Activated CD4-positive, alpha-beta T cell treated with anti-CD3 and anti-CD28 coated beads for 48 hours (primary cell): ENCODE measurements at places on chromosomes 16 and 17.
A peak's percentile ranks its signal among the peaks of the same experiment; 100 is the strongest.

GRCh38 chr16:23342083-23342640, 40.1 kb downstream of the SCNN1B start:
- DNase-seq, result no peak

DNA sequence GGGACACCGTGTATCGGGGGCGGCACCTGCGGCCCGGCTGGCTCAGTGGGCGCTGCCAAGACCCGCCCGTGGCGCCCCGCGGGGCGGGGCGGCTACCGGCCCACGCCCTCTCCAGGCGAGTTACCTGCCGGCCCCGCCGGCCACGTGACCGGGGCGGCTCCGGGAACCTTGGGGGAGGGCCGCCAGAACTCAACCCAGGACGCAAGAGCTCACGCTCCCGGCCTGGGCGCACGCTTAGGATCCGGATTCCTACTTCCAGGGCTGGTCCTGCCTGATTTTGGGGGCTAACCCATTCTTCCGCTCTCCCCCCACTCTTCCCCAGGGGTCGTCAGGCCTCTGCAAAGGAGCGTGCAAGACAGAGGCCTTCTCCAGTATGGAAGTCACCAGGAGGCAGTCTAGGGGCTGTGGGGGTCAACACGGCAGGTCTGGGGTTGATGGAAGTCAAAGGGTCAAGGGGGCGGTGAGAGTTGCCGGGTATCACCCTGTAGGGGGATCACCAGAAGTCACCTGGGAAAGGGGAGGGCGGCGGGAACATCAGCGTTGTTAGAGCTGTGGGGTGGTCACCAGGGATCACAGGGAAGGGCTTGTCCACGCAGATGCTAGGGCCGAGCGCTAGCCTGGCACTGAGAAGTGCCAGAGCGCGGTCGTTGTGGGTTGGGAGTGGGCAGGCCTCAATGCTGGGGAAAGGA, 354 bp upstream of the ESRP2 start:
- peak; percentile 55 for DNase-seq

GRCh38 chr17:72432143-72432621, 311.4 kb downstream of the SOX9 start:
- DNase-seq, result no peak

DNA sequence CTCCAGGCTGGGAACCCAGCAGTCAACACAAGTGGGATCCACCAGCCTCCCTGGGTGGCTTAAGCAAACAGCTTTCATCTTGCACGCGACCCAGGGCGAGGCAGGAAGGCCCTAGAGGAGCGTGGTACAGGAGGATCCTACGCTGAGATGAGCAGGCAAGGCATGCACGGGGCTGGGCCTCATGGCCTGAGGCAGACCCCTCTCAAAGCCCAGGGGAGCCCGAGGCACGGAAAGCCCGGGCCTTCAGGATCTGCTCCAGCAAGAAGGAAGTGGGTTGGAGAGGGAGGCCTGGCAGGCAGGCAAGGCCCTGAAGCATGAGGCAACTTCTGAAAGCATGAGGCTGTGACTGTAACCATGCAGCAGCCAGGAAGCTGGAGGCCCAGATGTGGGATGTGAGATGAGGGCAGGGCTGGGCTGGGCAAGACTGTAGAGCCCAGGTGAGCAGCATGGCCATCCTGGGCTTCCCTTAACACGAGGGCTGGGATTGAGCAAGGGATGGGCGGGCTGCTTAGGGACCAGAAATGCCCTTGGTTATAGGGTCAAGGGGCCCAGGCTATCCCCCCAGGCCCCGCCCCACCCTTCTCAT, 338.7 kb downstream of the C16orf95 start:
- no peak for DNase-seq

DNA sequence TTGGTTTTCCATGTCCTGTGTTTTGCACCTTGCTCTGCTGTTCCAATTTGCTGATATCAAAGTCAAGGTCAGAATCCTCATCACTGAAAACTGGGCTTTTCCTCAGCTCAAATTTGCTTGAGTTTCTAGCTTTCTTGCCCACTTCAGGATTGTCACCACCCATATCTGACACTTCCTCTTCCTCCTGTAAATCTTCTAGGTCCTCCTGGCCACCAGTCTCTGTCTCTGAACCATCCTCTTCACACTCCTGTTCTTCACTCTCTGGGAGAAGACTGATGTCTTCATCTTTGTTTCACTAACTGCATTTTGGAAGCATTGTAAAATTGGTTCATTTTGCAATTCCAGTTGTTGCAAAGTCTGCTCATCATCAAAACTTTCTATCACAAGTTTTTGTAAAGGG, 63.4 kb upstream of the RBL2 start:
- no peak for DNase-seq

DNA sequence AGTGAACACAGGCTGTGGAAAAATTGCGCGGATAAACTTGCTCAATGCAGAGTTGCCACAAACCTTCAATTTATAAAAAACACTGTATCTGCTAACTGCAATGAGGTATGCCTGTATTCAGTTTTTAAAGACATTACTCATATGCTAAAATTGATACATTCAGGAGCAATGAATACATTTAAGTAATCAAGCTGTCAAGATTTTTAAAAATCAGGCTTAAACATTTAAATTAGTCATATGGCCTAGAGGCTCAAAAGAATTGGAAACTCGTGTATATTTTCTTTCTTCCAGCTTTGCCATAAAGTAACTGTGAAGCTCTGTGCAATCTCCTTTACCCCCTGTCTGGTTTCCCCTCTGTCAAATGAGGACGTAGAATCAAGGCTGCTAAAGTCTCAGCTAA, 4.1 kb downstream of the SYNRG start:
- no peak for DNase-seq

- DNase-seq, result no peak
These were observed 2.5 kb downstream of the EIF1 start for GRCh38 chr17:41691031-41691777.

GRCh38 chr16:11034481-11034931, 90.1 kb downstream of the CLEC16A start:
- no peak for DNase-seq

DNA sequence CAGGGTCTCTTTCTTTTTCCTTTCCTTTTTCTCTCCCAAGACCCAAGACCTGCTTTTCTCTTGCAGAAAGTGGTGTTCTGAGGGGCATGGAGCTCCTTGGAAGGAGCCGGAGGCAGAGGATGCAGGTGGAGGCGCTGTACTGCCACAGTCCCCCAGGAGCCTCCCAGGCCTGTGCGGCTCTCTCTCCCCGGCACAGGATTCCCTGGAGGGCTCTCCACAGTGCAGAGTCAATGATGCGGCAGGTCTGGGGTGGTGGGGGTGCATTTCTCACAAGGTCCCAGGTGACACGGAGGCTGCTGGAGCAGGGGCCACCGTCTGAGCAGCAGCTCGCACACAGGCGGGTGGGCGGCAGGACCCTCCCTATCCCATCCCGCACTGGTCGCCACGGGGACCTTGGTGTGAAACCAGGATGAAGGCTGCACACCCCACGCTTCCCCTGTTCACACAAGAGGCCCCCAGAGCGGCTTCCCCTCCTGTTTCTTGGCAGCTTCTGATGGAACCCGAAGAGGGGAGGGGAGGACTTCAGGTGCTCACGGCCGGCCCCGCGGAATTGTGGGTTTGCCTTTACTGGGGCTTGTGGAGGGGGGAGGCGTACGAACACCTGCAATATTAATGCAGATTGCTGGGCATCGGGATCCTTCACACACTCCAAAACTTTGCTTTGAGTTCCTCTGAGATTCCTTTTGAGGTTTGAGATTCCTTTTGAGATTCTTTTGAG, 186.9 kb downstream of the ENGASE start:
- no peak for DNase-seq

DNA sequence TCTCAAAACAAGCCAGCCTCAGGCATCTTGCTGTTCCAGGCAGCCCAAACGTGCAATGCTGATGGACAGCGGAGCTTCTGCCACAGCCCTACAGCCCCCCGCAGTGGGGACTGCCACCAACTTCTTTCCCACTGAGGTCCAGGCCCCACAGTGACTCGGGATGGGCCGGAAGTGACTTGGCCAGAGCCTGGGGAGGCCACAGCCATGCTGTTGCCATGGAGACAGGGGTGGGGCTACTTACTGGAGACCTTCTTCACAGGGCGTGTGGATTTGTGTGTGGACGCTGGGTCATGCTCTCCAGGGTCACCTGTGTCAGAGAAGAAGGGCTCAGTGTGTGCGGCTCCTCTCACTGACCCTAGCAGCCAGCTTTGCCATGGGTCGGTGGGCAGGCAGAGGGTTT, 15.0 kb downstream of the TRIM25 start:
- no peak for DNase-seq

GRCh38 chr17:57877803-57878377, 28.0 kb upstream of the MRPS23 start:
- DNase-seq, result peak; percentile 24

- DNase-seq, result no peak
These were observed 79.7 kb upstream of the NOL11 start for GRCh38 chr17:67637901-67638641.

DNA sequence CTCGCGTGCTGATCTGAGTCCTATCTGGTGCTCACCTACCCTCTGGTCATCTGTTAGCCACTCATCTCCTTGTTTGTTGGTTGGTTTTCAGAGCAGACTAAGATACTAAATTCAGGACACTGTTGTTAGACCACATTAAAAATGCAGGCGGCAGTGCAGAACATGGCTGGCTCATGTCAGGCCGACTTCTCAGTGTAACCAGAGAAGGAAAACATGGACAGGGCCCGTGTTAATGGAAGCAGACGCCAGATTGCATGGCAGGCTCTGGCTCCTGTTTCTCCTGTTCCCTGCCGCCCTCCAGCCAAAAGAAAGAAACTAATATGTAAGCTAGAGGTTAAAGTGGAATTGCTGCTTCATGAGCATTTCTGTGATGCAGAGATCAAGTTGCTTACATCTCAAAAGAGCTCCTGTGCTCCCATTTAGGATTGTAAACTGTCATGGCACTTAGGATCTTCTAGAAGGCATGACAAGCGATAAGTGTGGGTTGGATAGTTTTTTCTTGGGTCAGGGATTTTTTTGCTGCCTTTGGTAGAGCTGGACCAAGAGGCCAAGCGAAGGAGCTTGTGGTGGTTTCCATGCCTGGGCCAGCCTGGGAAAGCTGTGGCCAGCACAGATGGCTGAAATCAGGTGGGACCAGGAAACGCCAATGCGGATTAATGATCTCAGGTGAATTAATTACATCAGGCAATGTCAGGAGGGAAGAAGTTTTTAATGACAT, 56.1 kb downstream of the YPEL2 start:
- no peak for DNase-seq

DNA sequence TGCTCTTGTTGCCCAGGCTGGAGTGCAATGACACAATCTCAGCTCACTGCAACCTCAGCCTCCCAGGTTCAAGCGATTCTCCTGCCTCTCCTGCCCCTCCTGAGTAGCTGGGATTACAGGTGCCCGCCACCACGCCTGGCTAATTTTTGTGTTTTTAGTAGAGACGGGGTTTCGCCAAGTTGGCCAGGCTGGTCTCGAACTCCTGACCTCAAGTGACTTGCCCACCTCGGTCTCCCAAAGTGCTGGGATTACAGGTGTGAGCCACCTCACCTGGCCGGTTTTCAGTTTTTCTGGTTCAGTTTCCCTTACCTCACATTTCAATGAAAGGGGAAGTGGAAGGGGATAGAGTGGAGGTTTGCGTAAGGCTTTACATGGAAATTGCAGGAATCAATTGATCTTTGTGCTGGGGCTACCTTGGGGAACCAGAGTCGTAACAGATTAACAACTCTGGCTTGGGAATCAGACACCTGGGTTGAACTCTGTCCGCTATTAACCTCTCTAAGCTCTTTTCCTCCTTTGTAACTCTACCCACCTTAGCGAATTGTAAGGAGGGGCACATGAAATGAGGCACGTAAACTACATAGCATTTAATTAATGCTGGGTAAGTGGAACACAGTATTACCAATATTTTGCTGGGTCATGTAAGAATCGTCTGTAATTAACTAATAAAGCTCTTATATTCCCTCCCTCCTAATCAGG, 3.2 kb downstream of the MPV17L start:
- DNase-seq, result no peak

DNA sequence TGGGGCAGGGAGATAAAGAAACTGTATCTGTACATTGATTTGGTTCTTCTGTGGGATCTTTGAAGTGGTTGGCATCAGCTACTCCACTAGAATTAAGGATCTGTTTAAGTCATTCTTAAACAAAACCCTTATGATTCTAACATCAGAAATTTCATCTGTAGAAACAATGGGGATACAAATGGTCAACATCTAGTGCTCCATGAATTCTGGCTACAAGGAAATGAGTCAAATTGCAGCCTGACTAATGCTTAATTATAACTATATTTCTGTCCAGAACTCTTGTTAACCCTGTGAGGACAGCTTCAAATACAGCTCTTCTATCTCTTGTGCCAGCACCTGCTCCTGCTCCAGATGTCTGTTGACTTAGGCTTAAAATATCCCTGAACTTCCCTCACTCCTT, 13.9 kb upstream of the GINS3 start:
- DNase-seq, result no peak

DNA sequence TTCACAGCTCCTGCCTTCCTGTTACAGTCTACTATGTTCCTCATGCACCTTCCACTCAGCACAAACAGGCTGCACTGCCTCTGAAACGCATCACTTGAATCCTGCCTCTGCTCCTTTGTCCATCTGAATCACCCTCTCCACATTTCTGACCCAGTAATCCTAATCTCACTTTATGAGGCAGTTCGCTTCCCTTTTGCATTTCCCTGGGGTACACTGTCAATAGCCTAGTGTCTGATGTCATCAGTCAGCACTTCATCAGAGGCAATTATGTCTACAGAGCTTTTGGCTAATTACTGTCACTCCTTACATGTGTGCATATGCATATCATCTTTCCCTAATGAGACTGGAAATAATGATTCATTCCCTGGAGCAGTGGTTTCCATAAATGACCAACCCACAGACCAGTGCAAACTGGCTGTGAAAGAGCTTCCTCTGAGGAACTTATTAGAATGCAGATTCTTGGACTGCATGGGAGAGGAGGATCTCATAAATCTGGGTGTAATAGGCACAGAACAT, 23.6 kb downstream of the CA4 start:
- DNase-seq, result no peak

GRCh38 chr16:8614435-8615029, 7.0 kb upstream of the METTL22 start:
- DNase-seq, result no peak

GRCh38 chr17:42787266-42787665, 6.9 kb downstream of the WNK4 start:
- DNase-seq, result no peak

- DNase-seq, result no peak
These were observed 22.1 kb downstream of the CNTNAP1 start for GRCh38 chr17:42704490-42704836.

DNA sequence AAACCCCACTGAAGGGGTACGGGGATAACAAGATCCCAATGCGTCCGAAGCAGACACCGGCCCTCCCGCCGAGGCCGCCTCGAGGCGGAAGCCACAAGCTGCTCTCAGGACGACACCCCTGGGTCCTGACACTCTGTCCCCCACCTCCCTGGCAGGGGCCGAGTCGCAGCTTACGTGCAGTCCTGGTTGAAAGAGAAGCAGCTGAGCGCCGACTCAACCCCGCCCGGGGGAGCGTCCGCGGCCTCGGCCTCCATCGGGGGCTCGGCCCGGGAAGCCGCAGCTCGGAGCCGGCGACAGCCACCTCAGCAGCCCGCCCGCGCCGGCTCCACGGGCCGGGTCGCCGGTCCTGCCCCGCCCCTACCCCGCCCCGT, at the start of gene WIPI1:
Gene WIPI1, minus strand, starts transcription at position 329 of the 371 bp plus-strand sequence. Its CDS starts 75 bp downstream, at position 254.
- no peak for DNase-seq

GRCh38 chr16:76278980-76279379, 1.8 kb downstream of the CNTNAP4 start:
- DNase-seq, result no peak

- no peak for DNase-seq
These were observed 254.4 kb downstream of the SLC39A11 start for GRCh38 chr17:72838068-72838467.

- peak; percentile 74 for DNase-seq
These were observed 6.8 kb downstream of the MPG start for GRCh38 chr16:84718-85406.

GRCh38 chr17:17793378-17794214, 43.2 kb downstream of the SREBF1 start:
- no peak for DNase-seq
